ENCODE measurements at places on chromosomes 16 and 17.

DNA sequence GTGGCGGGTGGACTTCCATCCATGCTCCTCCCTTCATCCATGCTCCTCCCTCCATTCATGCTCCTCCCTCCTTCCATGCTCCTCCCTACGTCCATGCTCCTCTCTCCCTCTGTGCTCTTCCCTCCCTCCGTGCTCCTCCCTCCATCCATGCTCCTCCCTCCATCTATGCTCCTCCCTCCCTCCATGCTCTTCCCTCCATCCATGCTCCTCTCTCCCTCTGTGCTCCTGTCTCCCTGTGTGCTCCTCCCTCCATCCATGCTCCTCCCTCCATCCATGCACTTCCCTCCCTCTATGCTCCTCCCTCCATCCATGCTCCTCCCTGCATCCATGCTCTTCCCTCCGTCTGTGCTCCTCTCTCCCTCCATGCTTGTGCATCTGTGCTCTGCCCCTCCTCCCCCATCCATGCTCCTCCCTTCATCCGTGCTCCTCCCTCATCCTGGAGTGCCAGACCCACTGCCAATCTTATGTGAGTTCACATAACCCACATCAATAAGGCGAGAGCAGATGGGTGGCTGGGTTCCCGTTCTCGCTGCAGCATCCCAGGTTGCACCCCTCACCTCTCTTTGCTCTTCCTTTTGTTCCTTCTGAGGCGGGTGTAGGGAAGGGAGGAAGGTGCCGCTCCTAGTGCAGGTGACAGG, 22.8 kb downstream of the KSR1 start:
- DNase-seq, result no peak

DNA sequence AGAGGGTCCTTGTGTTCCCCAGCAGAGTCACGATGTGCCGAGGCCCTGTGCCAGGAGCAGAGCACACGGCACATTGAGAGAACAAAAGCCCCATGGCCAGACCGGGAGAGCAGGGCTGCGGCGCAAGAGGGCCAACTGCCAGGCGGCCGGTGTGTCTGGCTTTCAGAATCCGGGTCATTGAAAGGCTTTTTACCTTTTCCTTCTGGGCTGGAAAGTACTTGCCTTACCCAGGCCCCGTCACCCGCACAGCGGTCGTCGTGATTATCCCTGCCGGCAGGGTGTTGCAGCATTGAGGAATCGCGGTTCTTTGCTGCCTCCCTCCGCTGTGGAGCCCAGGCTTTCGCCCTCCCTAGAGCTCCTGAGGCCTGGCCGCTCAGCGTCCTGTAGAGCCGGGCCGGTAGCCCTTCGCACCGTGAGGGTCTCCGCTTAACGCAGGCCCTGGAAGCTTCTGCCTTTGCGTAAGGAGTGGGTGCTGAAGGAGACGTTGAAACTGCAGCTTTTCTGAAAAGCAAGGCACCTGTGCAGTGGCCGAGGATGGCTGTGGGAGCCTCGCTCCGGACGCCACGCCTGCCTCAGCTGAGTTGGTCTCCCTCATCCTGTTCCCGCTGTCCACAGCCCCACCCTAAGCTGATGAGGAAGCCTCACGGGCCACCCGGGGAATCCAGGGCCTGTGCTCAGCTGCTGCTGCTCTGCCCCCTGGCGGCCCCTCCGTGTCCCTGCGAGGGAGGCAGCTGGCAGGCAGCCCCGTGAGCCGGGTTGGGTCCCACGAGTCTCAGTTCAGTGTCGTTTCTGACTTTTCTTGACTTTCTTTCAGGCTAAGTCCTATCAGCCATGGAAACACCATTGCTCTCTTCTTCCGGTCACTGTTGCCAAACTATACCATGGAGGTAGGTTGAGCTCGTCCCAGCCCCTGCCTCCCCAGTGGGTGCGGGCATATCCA, 8.6 kb upstream of the MC1R start:
- no peak for DNase-seq

DNA sequence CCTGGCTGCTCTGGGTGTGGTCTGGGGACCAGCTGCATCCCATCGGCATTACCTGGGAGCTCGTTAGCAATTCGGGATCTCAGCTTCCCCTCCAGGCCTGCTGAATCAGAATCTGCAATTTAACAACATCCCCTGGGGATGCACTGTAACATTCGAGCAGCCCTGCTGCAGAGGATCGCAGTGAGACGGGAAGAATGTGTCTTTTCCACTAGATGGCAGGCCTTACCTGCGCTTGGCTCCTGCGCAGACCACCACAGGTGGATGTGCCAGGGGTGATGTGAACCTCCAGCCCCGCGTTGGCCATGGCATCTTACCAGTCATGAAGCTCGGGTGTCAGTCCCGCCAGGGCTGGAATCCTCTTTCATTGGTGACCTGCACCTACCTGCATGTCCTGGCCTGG, 209.9 kb downstream of the PRKCB start:
- DNase-seq, result no peak

DNA sequence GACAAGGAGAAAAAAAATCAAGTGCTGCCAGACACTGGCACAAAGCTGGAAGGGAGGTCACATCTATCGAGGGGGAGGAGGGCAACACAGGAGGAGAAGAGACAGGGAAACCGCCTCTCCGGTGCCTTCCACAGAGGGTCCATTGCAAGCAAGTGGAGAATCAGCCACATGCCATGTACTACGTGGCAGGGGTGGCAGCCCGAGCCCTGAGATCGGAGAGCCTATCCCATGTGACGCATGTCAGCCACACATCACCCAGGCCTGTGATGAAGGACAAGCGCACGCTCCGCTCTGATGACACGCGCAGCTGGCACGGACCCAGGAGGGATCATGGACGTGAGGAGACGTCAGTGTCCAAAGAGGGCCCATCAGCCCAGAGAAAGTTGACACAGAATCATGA, 30.1 kb downstream of the ADCY9 start:
- no peak for DNase-seq

- no peak for DNase-seq
Measured at GRCh38 chr17:42779304-42779935, 990 bp upstream of the WNK4 start.

- DNase-seq, result no peak
Measured at GRCh38 chr16:89864527-89864820, 8.9 kb upstream of the TCF25 start.

- no peak for DNase-seq
Measured at GRCh38 chr16:740459-740763, 386 bp downstream of the CIAO3 start.

DNA sequence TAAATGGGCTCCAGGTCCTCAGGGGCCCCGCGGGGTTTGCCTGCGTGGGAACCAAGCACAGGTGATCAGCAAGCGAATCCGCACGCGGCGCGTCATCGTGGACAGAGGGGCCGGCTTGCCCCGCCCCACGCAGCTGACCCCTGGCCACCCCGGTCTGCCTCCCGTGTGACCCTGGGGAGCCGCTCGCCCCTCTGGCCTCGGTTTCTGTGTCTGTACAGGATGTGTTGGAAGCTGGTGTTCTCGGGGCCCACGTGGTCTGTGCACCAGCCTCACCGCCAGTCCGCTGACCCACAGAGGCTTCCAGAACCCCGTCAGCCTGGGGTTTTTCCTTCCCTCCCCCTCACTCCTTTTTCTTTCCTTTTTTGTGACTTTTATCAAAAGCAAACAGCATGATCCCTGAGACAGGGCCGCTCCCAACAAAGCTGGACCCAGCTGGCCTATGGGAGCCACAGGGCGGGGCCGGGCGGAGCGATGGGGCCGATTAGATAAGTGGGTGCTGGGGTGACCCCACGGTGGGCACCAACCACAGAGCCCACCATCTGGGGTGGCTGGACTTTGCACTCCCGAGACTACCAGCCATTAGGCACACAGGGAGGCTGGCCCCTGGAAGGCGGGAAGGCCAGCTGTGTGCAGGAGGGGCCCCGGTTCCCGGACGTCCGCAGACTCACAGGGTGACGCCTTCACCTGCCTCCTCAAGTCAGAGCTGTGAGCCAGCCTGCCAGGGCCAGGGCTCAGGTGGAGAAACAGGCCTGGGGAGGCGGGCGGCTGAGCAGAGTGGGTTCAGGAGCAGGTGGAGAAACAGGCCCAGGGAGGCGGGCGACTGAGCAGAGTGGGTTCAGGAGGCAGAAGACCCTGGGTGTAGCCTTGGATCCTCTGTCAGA, 56.0 kb downstream of the ZFPM1 start:
- no peak for DNase-seq

- DNase-seq, result no peak
Measured at GRCh38 chr17:41537614-41537954, 9.5 kb upstream of the KRT19 start.

All from AG04449 (cell line).